ENCODE measurements at places on chromosomes 6 and 20. TPM values are rescaled to one million over a fixed set of nuclear protein-coding genes. Genes with fewer than 3 reads are reported as not detected.

Gene KCNG1
- 1.3 TPM for total RNA-seq

- no peak for DNase-seq
These were observed 146.4 kb upstream of the GGTLC1 start for GRCh38 chr20:24134930-24135329.

Gene AIG1
- total RNA-seq, result 32.3 TPM

DNA sequence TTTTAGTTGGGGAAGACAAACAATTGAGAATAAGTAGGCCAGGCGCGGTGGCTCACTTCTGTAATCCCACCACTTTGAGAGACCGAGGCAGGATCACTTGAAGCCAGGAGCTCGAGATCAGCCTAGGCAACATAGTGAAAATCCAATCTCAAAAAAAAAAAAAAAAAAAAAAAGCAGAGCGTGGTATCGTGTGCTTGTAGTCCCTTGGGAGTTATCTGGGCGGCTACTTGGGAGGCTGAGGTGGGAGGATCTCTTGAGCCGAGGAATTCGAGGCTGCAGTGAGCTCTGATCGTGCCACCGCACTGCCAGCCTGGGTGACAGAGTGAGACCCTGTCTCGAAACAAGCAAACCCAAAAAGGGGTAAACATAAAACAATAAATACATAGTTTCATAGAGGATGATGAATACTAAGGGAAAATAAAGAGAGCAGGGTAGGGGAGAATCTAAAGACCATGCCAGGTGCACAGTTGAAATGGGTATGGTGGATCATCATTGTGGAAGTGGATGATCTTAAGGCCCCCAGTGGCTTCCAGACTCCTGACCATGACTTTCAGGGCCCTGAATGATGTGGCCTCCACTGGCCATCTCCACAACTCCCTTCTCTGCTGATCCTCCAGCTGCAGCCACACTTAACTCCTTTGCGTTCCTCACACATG is 947 bp downstream of the POFUT1 start:
- DNase-seq, result no peak

GRCh38 chr6:82086944-82087343 is 160.6 kb downstream of the IBTK start:
- no peak for DNase-seq

- no peak for DNase-seq
These were observed 35.4 kb upstream of the SSTR4 start for GRCh38 chr20:22999756-23000155.

Gene TMC2
- total RNA-seq, result not detected

Gene TRIM40
- not detected for total RNA-seq

Gene SMLR1
- not detected for total RNA-seq

- no peak for DNase-seq
These were observed 10.9 kb upstream of the OSER1 start for GRCh38 chr20:44221368-44221954.

- DNase-seq, result peak; percentile 40
These were observed 1.2 kb downstream of the TAB2 start for GRCh38 chr6:149318581-149319286.

DNA sequence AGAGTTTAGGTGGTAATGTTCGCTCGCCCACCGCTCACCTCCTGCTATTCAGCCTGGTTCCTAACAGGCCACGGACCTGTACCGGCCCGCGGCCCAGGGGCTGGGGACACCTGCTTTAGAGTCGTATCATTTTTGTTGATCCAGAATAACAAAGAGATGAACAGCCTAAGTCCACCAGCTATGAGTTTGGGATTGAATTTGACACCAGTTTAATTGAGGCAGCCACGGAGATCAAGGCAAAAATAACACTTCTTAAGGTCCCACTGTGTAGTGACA is 108.5 kb downstream of the TSHZ2 start:
- no peak for DNase-seq

DNA sequence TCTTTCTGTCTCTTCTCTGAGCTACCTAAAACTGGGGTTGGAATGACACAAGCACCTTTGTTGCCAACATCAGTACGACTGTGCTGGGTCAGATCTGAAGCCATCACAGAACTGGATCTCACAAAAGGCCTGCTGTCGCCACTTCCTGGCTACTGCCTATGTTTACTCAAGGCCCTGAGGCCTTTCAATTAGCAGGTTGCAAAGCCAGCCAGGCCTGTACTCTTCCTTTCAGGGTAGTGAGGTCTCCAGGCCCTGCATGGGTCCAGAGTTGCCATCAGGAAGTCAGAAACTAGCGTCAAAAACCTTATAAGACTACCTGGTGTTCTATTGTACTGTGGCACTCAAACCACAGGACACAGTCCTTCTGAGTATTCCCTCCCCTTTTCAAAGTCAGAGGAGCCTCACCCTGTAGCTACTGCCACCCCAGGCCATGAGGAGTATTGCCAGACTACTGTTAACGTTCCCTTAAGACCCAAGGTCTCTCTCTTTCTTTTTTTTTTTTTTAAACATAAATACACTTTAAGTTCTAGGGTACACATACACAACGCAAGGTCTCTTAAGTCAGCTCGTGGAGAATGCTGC is 937.4 kb upstream of the GJE1 start:
- no peak for DNase-seq

DNA sequence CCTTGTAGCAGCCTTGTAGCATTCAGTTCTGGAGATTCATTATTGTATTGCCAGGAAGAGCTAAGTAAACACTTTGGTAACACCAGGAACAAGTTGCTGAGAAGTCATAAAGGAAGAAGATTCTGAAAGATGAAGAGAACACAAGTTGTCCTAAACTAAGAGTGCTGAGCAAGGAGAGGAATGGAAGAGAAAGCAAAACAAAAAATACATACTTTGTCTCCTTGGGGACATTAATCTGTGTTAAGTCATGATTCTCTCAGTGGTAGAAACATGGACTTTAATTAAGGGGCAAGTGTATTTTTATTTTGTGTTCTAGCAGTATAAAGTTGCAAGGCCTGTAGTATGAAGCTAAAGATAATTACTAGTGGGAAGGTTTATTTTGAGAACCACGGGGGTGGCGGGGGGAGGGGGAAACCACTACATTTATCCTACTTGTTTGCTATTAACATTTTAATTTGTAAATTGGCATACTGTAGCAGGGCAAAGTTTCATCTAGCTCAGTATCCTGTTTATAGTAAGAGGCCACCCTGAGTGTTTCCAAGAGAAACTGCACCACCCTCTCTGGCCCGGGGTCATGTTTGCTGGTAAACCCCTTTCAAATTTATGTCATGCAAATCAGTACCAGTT is 463.0 kb downstream of the CDKAL1 start:
- peak; percentile 14 for DNase-seq

DNA sequence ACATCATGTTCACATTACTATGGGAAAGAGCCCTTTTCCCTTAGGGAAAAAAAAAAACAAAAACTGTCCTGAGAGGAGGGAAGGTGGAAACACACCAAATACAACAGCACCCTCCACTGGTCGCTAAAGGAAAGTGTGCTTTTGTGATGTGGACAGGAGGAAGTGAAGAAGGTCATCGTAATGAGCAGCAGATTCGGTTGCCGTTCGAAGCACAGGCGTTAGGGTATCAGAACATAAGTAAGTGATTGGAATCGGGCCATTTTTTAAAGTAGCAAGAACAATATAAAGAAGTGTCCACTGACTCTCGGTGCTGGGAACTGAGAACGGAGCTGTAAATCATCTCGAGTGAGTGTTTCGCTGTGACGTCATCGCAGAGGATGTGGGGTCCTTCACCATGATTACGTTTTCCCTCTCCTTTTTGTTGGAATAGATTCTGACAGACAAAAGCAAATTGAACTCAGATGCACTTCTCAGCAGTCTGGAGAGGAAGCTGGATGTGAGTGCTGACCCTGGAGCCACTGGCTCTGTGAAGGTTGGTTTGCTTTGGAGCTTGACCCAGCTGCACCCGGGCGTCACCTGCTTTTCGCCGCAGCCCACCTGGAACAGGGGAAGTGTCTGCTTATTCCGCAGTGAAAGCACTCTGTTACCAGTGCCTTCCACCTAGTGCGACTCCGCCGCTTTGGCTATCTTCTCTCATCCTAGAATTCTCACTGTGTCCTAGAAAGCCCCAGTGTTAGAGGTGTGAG is 203.6 kb upstream of the GMDS start:
- DNase-seq, result peak; percentile 82

Gene ID4
- total RNA-seq, result 15.8 TPM

- DNase-seq, result no peak
These were observed 43.9 kb downstream of the RBM38 start for GRCh38 chr20:57435105-57435497.

- DNase-seq, result no peak
These were observed 199.7 kb downstream of the SOD2 start for GRCh38 chr6:159493231-159493897.

DNA sequence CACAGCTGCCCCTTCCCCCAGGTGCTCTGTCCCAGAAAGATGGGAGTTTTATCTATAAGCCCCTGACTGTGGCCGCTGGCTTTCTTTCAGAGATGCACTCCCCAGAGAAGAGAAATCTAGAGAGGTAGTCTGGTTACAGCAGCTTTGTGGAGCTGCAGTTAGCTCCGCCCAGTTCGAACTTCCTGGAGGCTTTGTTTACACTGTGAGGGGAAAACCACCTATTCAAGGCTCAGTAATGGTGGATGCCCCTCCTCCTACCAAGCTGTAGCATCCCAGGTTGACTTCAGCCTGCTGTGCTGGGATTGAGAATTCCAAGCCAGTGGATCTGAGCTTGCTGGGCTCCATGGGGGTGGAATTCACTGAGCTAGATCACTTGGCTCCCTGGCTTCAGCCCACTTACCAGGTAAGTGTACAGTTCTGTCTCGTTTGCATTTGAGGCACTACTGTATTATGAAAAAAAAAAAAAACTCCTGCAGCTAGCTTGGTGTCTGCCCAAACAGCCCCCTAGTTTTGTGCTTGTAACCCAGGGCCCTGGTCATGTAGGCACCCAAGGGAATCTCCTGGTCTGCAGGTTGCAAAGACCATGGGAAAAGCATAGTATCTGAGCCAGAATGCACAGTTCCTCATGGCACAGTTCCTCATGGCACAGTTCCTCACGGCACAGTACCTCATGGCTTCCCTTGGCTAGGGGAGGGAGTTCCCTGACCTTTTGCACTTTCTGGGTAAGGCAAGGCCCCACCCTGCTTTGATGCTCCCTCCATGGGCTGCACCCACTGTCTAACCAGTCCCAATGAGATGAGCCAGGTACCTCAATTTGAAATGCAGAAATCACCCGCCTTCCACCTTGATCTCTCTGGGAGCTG is 275.0 kb downstream of the CENPW start:
- no peak for DNase-seq

Gene IP6K3
- 41.4 TPM for total RNA-seq

- peak; percentile 41 for DNase-seq
These were observed 29.0 kb downstream of the SLC12A5 start for GRCh38 chr20:46057856-46058598.

Gene SCRT2
- not detected for total RNA-seq

DNA sequence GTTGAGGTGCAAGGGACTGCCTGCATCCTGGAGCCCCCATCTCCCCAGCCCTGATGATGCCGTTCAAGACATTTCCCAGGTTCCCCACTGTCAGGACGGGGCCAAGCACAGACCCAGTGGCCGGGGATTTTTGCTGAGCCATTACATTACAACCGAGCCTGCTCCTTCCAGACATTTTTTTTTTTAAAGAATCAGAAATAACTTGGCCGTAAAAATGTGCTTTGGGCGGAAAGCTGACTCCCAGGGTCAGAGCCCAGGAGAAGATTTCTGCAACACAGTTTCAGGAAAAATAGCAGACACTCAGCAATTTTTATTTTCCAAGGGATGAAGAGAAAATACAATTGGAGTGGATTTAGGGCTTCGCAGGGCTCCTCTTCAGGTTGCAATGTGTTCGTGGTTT is 87.9 kb downstream of the LRFN2 start:
- peak; percentile 72 for DNase-seq

DNA sequence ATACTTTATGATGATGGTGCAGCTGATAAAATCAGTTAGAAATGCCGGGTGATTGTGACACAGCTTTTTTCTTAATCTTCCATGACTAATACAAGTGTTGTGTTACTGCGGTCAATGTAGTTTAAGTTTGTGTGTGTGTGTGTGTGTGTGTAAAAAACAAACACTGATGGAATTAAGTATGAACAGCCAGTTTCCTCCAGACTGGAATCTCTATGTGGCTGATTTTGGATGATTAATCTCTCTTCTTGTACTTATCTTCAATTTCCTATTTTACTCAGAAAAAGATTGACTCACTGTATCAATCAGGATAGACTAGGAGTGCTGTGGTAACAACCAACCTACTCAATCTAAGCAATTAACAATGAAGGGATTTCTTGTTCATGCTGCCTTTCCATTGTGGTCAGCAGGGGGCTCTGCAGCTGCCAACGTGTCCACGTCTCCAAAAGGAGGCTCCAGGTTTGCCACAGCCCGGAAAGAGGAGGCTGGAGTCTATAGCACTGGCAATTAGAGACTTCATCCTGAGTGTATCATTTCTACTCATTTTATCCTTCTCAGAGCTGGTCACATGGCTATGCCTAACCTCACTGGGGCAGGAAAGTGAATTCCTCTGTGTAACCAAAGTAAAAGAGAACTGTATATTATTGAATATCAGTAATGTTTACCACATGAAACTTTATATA is 107.7 kb downstream of the CD109 start:
- DNase-seq, result peak; percentile 37

- peak; percentile 38 for DNase-seq
These were observed 63.3 kb upstream of the SLC2A12 start for GRCh38 chr6:134115715-134116074.

Gene ADGRF5
- 39.9 TPM for total RNA-seq

DNA sequence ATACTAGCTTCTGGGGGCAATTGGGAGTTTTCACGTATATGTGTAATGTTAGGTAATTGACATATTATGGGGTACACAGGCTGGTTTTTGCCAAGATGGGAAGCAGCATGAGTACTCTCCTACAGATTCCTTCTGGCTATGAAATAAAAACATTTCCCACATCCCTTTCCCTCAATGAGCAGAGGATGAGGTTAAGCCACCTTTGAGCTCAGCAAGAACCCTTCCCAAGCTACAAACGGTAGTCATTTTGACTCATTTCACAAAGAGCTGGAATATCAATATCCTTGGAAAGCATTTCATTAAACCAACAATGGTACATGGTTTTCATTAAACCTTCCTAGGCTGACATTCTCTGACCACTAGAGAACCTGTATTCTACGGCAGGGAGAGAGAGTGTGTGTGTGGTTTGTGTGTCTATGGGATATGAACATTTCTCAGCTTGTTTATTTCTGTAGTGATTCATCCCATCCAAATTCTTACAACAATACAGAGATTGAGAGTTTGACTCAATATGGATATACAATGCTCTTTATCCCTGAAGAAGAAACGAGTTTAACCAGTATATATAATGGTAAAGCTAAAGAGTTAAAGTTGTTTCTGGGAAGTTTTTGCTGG is 119.5 kb downstream of the ARHGAP18 start:
- DNase-seq, result no peak

Measured in tongue (tissue), 3 donors.